ENCODE measurements at places on chromosomes 13 and 19.
A peak's percentile ranks its signal among the peaks of the same experiment; 100 is the strongest.

- DNase-seq: no peak
Observed at GRCh38 chr13:50196118-50196517, 180.9 kb downstream of the KCNRG start.

- DNase-seq: no peak
Observed at GRCh38 chr13:91576590-91576989, 178.2 kb downstream of the GPC5 start.

- no peak for DNase-seq
Observed at GRCh38 chr19:55306712-55307111, 18.4 kb downstream of the TMEM150B start.

DNA sequence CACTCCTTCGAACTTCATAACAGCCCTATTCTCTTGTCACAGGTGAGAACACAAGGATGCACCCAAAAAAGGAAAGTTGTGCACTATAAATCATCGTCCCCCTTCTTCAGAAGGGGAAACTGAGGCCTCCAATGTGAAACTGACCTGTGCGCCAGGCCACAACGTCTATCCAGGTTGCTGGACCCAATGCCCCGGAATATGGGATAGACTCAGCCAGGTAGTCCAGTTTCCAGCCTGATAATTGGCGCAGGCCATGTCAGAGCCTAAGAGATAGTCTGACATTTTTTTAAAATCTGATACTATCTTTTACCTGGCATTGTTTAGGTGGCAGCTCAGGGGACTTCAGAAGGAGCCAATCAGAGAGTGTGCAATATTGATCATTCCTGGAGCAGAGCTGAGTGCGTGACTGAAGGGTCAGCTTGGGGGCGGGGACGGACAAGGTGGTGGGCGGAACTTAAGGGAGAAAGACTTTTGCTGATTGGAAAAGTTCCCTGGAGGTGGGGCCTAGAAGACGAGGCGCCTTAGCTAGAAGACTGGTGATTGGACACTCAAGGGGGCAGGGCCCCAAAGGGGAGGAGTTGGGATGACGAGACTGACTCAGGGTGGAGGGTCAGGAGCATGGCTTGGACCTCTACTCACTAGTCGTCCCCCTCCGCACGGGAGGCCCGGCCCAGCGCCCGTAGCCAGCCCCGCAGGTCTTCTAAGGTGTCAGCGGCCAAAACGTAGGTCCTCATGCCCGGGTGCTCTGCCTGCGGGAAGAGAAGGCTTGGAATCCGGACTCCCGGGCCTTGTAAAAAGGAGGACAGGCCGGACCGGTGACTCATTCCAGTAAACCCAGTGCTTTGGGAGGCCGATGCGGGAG, 8.5 kb downstream of the PLEKHA4 start:
- DNase-seq: no peak

DNA sequence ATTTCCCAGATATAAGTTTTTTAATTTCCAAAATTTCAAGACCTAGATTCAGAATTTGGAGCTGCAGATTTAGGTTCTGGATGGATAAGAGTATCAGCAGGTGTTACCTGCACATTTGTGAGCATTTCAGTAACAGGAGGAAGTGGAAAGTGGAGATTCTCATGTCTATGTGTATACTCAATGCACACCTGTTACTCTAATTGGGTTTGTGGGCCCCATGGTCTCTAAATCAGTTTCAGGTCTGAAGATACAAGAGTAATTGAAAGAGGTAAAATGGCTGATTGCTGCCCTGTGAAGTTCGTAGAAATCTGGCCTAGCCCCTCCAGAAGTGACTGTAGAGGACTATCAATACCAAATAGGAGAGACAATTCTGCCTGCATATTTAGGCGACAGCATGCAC, 13.9 kb downstream of the ZNF675 start:
- no peak for DNase-seq

DNA sequence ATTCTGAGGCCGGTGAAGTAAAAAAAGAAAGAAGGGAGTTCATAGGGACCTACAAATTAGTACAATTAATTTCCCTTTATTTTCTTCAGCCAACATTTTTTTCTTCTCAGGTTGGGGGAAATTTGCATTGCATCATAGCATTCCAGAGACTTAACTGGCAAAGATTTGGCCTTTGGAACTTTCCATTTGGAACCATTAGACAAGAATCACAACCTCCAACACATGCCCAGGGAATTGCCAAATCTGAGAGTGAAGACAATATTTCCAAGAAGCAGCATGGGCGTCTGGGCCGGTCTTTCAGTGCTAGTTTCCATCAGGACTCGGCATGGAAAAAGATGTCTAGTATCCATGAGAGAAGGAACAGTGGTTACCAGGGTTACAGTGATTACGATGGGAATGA, 6.4 kb upstream of the ERCC5 start:
- DNase-seq: no peak

- DNase-seq: no peak
Observed at GRCh38 chr13:47415048-47415447, 518.2 kb upstream of the HTR2A start.

GRCh38 chr13:31100721-31101120, 61.0 kb downstream of the HSPH1 start:
- no peak for DNase-seq

GRCh38 chr19:34669305-34669704, 7.7 kb downstream of the SCGB2B2 start:
- no peak for DNase-seq

GRCh38 chr13:52706081-52706480, 33.5 kb downstream of the CNMD start:
- no peak for DNase-seq

DNA sequence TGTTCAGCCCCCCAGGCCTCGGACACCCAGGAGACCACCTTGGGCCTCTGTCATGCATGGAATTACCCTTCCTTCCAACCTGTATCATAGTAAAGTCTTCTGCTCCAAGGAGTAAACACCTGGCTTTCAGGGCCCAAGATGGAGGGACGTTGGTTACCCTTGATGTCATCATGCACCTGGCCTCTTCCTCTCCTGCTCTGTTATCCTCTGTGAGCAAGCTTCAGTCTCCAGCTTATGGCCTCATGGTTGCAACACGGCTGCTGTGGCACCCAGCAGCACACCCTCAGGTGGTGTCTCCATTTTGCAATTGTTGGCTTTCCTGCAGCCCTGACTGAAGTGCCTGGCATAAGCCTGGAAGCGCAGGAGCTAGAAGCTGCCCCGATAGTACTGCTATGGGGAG, 4.0 kb upstream of the OVOL3 start:
- no peak for DNase-seq

DNA sequence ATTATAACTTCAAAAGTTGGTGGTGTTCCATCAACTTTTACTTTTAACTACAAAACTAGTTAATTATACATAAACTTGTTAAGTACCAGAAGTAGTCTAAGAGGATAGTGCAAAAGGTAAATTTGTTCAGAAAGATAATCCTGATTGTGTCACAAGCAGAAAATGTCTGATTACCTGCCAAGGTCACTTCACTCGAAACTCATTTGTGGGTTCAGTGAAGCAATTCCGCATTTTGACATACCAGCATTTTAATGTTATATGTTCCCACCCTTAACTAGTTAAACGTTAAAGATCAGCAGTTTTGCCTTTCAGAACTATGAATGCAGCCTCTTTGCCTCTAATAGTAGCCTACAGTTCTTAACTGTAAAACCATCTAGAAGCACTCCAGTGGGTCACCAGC, 5.6 kb downstream of the EDNRB start:
- DNase-seq: no peak

- DNase-seq: no peak
Observed at GRCh38 chr19:53045536-53045935, 996 bp downstream of the ERVV-2 start.

DNA sequence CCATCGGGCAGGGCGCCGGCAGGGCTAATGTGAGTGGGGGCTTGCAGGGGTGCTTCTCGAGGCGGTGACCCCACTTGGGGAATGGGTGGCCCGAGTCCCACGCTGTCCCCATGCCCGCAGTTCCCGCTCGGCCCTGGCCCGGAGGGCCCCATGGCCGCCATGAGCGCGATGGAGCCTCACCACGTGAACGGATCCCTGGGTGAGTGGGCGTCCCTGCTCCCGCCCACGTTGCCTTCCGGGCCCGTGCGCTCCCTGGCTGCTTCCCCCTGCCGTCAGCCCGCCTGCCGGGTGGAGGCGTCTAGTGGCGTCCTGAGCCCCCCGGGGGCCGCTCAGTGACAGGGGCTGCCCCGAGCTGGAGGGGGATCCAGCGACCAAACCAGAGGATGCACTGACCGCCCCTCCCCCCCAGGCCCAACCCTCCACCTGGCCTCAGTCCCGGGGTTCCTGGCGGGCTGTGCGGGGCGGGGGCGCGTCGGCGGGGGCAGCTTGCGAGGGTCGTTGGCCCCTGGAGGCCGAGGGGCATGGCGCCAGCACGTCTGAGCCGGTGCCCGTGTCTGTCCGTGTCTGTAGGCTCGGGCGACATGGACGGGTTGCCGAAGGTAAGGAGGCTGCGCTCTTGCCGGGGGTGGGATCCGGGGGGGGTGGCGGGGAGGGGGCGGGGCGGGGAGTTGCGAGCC, 4.8 kb downstream of the ISYNA1 start:
- DNase-seq: no peak

DNA sequence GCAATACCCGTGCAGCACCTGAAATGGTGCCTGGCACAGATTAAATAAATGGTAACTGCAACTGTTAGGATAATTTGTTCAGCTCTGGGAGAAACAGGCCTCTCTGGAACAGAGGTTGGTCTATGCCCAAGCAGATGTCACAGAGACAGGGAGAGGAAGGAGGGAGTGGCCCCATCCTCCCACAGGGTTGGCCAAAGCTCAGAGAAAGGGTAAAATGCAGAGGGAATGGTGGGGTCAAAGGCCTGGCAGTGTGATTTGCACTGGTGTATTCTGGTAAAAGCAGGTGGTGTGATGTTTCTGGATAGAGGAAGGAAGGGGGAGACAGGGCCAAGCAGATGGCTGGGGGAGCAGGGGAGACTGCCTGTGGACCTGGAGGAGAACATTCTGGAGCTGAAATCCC, 9.4 kb downstream of the ZSCAN22 start:
- DNase-seq: no peak

- no peak for DNase-seq
Observed at GRCh38 chr13:36509369-36509768, 77.1 kb downstream of the CCNA1 start.

GRCh38 chr19:42538841-42539709, 10.8 kb upstream of the CEACAM1 start:
- DNase-seq: no peak

DNA sequence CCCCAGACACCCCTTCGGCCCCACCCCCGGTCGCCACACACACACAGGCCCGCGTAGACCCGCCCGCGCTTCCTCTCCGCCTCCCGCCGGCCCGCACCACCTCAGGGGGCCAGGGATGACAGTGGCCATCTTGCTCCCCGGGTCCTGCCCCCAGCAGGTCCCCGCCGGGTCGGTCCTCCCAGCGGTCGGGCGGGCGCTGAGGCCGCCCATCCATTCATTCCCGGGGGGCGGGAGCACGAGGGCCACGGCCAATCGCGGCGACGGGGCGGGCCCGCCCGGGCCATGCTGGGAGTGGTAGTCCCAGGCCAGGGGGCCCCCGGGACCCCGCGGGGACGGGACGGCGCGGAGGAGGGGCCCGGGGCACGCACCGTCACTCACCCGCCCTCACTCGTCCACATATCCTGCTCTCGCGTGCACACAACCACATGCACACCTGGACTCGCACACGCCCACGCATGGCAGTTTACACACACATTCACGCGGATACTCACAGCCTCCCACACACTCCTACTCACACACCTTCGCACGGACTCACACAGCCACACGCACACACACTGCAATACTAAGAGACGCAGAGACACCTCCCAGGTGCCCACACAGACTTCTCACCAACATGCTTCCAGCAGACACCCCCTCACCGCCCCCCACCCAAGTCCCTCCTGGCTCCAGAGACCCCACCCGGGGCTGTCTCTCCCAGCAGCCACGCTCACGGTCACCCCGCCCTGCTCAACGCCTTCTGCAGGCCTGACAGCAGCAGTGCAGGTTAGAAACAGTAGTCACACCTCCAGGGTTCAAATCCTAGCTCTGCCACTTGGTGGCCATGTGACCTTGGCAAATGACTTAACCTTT, at the start of gene DPF1:
Gene DPF1 (minus strand): TSS at position 209 of the 849 bp plus-strand sequence. CDS start 80 bp downstream, at position 129.
- DNase-seq: peak; percentile 96

DNA sequence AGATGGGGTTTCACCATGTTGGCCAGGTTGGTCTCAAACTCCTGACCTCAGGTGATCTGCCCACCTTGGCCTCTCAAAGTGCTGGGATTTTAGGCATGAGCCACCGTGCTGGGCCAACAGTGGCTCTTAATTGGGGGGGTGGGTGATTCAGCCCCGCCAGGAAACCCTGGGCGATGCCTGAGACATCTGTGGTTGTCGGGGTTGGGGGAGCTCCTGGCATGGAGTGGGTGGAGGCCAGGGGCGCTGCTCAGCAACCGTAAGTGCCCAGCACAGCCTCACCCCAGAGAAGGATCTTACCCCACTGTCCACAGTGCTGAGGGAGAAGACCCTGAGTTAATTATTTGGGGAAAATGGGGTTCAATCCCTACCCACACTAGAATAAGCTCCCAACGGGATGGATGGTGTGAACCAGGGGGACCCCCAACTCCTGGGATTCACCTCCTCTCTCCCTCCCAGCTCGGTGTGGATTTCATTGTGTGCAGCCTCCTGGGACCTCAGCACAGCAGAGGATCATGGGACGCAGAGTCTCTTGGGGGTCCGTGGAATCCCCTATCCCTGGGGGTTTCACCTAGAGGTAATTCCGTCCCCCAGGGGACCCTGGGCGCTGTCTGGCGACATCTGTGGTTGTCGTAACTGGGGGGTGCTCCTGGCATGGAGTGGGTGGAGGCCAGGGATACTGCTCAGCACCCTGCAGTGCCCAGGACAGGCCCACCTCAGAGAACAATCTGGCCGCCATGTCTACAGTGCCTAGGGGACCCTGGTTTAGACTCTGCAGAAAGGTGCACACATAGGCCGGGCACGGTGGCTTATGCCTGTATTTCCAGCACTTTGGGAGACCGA, 68.9 kb downstream of the GADD45B start:
- DNase-seq: no peak

GRCh38 chr13:35345992-35346391, 130.5 kb downstream of the MAB21L1 start:
- no peak for DNase-seq
